ENCODE measurements at places on chromosomes 16 and 17.

DNA sequence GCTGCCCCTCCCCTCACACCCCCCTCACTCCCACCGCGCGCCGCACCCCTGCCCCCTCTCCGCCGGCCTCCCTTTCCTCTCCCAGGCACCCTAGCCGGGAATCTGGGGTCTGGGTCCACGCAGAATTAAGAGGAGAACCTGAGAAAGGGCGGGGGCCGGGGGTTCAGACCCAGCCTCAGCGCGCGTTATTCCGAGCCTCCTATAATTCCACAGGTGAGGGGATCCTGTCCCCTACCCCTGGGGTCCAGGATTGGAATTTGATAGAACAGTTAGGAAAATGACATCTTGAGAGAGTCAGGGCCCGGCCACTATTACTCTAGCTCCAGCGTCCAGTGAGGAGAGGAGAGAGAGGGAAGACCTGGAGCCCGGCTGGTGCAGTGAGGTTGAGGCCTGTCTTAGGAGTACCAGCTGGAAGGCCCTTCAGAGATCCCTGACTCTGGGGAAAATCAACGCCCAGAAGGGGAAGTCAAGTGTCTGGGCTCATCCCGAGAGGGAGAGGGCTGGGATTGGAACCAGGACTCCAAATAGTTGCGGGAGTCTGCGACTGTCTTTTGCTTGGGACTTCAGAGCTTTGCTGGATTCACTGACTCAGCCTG is 17.3 kb downstream of the GRB7 start:
- DNase-seq, result no peak

DNA sequence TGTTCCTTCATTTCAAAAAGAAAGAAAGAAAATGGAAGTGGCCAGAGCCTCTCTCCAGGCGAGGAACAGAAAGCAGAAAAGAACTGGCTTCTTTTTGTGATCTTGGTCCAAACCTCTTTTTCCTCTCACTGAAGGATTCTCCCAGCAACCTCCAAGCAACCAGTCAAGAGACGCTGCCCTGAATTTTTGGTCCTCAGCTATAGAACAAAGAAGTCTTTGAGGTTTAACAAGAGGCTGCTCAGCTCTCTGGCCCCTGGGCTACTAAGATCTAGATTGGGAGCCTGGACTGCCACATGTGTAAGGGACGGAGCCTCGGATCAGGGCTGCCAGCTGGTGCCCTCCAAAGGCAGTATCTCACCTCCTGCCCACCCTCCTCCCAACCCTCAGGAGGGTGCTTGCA is 62.6 kb downstream of the AXIN2 start:
- DNase-seq, result no peak

GRCh38 chr17:45904866-45905265 is 10.5 kb downstream of the MAPT start:
- DNase-seq, result no peak

DNA sequence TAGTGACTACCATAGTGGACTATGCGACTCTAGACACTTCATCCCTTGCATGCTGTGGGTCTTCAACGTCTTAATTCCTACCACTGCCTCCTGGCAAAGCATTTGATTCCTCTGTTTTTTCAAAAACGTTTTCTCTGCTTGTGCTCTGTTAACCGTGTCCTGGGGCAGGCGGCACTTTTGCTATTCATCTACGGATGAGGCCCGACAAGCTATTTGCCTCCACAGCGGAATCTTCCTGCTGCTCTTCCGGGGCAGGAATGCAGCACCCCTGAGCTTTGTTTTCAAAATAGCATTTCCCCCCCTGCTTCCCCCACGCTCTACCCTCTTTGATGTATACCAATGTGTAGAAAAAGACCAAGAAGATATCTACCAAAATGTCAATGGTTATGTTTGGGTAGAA is 39.8 kb upstream of the METTL16 start:
- DNase-seq, result no peak

DNA sequence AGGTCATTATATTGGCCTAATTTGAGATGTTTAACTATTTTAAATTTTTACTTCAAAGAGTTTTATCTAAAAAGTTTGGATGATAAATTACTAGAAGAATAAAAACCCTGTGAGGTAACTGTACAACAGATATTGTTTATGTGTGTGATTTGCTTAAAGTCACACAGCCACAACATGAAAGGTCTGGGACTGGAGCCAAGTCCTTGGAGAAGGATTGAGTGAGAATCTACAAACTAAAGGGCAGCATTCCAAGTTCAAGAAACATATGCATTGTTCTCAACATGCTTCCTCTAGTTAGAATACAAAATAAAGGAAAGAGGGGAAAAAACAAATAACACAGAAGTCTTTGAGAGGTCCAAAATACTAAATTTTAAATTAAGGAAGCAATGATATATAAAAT is 131.5 kb upstream of the MON1B start:
- DNase-seq, result no peak

GRCh38 chr16:12965274-12965804 is 63.9 kb downstream of the SHISA9 start:
- DNase-seq, result no peak

DNA sequence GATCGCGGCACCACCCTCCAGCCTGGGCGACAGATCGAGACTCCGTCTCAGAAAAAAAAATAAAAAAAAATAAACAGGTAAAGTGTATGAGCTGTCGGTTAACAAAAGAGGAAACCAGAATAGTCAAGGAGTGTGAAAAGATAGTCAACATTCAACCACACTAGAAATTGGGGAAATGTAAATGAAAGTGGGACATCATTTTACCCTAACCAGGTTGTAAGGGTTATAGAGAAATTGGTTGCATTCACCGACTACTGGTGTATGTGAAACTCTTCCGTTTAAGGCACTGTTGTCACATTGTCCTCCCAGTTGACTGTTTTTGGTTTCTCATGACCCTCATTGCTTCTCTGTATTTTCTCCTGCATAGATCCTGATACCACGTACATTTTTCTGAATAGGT is 62.8 kb downstream of the RABEP1 start:
- DNase-seq, result no peak

GRCh38 chr17:78739331-78739931 is 42.6 kb downstream of the CYTH1 start:
- no peak for DNase-seq

DNA sequence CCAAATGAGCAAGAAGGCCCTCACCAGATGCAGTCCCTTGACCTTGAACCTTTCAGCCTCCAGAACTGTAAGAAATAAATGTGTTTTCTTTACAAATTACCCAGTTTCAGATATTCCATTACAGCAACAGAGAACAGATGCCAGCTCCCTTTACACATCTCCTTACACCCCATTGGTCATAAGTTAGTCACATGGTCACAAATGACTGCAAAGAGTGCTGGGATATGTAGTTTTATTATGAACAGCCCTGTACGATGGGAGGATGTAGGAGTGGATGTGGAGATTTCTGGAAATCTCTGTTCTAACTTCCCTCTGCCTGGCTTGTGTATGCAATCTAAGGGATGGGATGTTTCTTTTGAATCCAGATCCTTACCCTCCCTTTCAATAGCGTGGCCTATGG is 13.3 kb upstream of the RPL38 start:
- DNase-seq, result no peak

DNA sequence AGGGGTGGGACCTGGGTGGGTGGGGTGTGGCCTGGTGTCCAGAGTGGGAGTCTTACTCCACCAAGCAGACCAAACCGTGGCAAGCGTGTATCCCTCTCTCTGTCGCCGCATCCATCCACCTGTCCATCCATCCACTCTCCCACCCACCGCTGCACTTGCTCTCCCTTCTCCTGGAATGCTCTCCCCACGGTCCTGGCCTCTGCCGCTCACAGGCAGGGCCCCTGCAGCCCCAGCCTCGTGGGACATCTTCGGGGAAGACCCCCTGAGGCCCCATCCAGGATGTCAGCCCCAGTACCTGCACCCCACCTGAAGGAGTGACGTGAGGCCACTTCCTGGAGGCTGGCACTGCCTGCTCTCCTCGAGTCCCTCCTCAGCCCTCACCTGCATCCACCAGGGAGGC is 189.5 kb upstream of the GSE1 start:
- no peak for DNase-seq

DNA sequence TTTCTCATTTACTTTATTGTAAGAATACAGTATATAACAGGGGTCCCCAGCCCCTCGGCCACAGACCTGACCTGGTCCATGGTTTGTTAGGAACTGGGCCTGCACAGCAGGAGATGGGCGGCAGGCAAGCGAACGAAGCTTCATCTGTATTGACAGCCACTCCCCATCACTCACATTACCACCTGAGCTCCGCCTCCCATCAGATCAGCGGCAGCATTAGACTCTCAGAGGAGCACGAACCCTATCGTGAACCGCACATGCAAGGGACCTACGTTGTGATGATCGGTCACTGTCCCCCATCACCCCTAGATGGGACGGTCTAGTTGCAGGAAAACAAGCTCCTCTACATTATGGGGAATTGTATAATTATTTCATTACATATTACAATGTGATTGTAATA is 410.6 kb downstream of the SLC39A11 start:
- DNase-seq, result no peak

GRCh38 chr17:7047566-7047965 is 3.7 kb upstream of the SLC16A11 start:
- DNase-seq, result no peak

DNA sequence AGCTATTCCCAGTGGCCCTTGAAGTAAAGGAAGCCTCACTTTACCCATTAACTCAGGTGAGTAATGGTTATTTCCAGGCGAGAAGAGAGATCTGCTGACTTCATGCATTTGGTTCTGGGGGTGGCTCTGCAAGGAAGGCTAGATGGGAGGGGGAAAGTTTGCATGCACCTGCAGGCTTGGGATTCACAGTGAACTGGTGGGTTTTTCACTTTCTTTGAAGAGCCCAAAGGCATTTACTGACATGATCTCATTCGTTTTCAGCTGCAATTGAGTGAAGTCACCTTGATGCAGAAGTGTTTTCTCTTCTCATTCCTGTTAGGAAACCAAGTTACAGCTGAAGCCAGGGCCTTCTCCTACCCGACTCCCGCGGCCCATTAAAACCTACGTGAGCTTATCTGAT is 131.0 kb upstream of the N4BP1 start:
- no peak for DNase-seq

DNA sequence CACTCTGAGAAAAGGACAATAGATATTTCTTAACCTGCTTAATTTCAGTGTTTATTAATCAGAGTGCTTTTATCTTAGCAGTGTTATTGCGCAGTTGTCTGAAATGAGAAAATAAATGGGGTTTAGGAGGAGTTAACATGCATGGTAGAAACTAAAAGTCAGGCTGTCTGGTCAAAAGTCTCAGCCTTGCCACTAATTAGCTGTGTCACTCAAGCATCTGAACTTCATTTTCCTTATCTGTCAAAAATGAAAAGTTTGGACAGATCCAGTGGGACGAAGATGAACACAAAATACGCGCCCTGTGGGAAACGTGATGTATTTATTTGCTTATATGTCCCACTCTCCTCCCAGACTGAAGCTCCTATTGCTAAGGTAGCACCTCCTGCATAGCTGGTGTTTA is 6.3 kb upstream of the MEIOB start:
- no peak for DNase-seq

DNA sequence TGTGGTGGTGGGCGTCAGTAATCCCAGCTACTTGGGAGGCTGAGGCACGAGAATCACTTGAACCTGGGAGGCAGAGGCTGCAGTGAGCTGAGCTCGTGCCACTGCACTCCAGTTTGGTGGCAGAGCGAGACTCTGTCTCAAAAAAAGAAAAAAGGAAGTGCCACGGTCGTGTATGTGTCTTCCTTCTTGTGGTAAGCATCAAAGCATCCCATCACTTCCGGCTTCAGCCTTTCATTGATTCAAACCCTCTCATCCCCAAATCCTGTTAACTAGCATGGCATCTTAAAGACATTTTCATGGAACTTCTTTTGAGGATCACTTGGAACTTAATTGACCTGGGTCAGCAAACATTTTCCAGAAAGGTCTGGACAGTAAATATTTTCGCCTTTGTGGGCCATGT is 126.2 kb downstream of the CPPED1 start:
- no peak for DNase-seq

GRCh38 chr17:80625627-80626026 is 81.0 kb downstream of the RPTOR start:
- DNase-seq, result no peak

DNA sequence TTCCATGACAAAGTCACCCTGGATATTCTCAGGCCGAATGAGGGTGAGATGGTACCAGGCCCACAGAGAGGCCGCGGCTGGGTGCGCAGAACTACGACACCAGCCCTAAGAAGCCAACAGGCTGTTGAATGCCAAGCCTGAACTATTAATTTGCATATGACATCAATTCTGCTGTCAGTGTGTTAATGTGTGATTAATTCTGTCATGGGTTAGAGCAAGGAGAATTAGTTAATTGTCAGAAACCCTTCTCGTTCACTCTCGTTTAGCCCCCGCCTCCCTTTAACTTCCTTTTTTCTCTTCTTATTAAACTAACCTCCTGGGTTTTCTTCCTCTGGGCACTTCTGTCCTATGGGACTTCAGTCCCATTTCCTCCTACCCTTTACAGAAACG is 123.4 kb downstream of the ZFHX3 start:
- no peak for DNase-seq

DNA sequence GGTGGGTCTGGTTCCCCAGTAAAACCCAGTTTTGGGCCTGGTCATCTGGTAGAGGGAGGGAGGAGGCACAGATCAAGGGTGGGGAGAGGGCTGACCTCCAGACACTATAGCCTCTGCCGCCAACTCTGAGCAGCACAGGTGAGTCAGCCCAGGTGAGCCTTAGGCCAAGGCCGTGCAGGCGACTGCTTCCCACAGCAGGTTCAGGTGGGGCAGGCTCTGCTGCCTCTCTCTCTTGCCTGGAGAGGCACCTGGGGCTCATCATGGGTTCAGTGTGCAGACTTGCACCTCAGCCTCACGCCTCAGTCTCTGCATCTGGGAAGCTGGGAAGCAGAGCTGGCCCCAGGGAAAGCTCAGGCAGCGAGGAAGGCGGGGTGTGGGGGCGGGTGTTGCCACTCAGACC is 37.8 kb upstream of the IL34 start:
- no peak for DNase-seq

- DNase-seq, result no peak
Measured at GRCh38 chr17:50256826-50257618, 17.2 kb upstream of the TMEM92 start.
